T-helper 22 cell (primary cell): ENCODE measurements at places on chromosomes 3 and 15.

DNA sequence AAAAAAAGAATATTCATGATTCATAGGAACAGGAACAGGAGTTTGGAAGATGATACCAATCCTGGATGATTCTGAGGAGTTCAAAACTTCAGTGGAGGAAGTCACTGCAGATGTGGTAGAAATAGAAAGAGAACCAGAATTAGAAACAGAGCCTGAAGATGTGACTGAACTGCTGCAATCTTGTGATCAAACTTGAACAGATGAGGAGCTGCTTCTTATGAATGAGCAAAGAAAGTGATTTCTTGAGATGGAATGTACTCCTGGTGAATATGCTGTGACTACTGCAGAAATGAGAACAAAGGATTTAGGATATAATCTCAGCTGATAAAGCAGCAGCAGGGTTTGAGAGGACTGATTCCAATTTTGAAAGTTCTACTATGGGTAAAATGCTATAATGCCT is 72.7 kb downstream of the GSK3B start:
- no peak for DNase-seq

DNA sequence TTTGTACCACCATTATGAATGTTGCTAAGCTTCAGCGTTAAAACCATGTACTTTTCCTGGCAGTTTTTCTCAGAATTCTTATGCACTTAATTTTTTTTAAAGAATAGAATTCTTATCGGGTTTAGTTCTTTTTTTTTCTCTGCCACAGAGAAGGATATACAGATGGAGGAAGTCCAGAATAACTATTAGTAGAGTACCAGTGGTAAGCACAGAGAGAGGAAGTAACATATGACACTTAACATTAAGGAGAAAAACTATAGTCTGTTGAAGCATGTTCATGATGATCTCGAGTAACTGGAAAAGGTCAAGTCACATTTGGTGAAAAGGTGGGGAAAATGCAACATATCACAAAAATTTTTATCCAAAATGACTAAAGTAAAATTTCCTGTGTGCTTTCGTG is 68.9 kb downstream of the RNF13 start:
- no peak for DNase-seq

DNA sequence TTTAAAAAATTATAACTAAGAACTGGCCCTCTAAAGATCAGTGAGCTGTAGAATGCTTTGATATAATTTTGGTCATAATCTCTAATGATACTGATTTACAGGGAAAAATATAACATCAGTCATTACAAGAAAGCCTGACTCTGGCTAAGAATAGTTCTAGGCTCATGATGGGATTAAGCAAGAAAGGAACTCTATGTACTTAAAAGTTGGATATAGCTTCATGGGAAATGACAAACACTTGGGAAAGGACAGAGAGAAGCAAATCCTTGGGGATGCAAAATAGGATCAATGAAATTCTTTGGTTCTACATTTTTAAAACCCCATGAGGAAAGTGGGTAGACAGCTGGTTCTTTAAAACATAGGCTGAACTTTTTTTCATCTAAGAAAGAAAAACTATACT is 472.7 kb upstream of the NR2F2 start:
- no peak for DNase-seq

DNA sequence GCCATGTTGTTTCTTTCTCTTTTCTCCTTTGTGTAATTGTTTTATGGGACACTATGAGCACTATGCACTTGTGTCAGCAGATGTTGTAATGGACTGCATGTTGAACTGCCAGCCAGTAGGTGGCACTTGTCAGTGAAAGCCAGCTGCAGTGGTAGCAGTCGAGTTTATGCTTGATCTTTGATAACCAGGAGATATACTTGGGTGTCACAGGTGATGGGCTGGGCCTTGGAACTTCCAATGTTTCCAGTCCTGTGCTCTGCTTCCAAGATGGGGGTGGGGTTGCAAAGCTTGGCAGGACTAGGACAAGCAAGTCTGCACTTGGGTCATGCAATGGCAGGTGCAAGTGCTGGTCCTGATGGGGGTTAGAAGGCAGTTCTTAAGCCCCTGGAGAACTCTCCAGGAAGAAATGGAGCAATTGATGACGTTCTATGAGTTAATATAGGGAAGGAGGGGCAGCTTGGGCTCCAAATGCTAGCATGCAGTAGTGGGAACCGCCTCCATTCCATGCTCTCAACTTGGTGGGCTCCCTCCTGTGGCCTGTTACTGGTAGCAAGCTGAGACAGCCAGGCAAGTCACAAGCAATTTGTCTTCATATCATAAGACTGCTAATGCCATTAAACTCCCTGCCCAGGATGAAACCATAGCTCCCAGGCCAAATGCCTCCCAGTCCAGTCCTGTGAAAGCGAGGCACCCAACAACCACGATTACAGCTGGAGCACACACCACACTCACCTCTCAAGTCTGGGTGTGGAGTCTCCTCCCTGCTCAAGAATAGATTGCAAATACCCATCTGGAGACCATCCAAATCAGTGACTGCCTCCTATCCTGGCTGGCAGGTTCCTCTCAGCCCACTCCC is 287.2 kb downstream of the CGGBP1 start:
- DNase-seq, result no peak

- no peak for DNase-seq
These were observed 153.9 kb downstream of the CPNE4 start for GRCh38 chr3:131880948-131881347.
